Hippocampal formation (tissue), 2 donors: ENCODE measurements at places on chromosomes 11 and 22.

DNA sequence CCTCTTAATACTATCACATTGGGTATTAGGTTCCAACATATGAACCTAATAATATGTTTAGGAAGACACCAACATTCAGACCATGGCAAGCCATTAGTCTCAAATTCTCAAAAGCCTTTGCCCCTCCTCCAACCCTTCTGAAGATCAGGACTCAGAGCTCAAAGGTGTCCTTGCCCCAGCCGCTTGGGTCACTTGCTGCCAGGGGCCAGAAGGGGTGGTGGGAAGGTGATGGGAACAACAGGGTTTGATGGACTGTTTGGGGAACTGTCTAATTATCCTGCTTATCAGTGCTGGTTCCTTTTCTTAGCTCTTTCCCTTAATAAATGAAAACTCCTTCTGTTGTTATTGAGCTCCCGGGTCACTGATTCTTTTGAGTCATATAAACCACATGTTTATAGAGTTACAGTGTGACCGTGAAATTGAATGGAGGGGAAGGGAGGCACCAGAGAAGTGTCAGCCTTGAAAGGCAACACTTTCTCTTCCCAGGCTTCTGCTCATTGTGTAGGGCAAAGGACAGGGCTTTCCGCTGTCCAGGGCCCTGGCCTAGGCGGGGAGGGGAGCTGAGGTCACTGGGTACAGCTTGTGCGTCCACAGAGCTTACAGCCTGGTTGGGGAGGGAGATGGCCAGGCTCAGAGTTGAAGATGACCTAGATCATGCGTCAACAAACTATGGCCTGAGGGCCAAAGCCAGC lies 105.1 kb downstream of the FBXO7 start:
- DNase-seq: no peak

- no peak for DNase-seq
Observed at GRCh38 chr11:69437001-69437875, 44.2 kb upstream of the LINC01488 start.

GRCh38 chr11:30434901-30435300 lies 112.0 kb downstream of the ARL14EP start:
- DNase-seq: no peak

DNA sequence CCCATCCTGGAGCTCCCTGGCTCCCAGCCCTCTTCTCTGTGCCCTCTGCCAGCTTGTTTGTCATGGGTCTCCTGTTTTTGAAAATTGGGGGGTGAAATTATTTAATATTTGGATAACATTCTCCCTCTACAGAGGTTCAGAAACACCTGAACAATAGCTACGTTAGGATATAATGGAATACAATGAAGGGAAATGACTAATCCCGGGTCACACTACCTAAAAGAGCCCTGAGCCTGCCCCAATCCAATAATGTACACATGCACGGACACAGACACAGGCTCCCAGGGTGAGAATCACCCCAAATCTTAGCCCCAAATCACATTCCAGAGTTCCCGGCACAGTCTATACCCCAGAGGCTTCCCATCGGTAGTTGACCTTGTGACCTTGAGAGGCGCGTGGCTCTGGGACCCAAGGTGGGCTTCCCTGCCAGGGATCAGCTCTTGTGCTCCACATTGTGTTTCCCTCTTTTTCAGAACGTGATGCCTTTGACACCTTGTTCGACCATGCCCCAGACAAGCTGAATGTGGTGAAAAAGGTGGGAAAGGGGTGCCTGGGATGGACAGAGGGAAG lies 135.5 kb downstream of the PARVA start:
- no peak for DNase-seq

DNA sequence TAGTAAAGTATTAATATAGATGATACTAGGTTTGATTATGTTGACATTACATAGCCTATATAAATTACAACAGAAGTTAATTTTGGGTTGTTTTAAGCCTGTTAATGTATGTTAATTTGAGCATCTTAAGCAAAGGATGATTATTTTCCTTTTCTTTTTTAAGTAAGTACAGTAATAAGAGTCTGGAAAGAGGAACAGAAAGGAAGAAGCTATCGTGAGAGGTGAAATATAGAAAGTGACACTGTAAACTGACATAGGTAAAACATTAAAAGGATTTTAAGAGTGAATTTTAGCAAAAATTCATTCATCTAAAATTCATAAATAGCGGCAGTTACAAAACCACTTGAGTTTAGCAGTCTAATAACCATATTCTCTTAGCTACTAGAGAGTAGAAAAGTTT lies 45.5 kb downstream of the FAR1 start:
- no peak for DNase-seq

- no peak for DNase-seq
Observed at GRCh38 chr11:69295079-69295994, 1.4 kb downstream of the MYEOV start.

- DNase-seq: no peak
Observed at GRCh38 chr11:116536416-116536815, 236.4 kb downstream of the BUD13 start.
